Cerebellum (tissue), 4 donors: ENCODE measurements at places on chromosomes 6 and 20. TPM values are rescaled to one million over a fixed set of nuclear protein-coding genes. Genes with fewer than 3 reads are reported as not detected.

- no peak for DNase-seq
These were observed 77.5 kb upstream of the CD83 start for GRCh38 chr6:14040042-14040441.

SNX9 gene
- 13.3 TPM for total RNA-seq

DNA sequence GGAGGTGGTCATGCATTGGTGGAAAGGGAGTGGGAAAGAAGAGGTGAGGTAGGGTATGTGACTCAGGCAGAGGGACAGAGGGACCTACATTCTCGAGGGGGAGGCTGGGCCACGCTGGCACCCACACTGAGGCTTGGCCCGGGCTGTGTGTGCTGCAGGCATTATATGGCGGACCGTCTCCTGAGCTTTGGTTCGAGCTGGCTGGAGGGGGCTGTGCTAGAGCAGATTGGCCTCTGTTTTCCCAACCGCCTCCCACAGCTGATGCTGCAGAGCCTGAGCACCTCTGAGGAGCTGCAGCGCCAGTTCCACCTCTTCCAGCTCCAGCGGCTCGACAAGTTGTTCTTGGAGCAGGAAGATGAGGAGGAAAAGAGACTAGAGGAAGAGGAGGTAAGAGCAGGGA lies 23.4 kb downstream of the DNPH1 start:
- DNase-seq = no peak

GTSF1L gene
- not detected for total RNA-seq

DNA sequence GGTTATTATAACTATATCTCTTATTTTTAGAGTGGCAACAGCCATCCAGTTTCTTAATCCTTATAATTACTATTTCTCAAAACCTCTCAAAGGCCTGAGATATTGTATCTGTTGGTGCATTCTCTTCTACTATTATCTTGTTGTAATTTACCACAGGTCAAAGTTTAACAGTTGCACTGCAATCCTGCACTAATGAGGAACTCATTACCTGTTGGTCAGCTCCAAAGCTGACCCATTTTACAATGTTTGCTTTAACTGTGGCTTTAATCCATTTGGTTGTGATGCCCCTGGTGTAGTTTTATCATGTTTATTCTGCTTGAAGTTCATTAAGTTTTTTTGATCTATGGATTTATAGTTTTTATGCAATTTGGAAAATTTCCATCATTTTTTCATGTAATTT lies 6.3 kb upstream of the ADGB start:
- no peak for DNase-seq

DNA sequence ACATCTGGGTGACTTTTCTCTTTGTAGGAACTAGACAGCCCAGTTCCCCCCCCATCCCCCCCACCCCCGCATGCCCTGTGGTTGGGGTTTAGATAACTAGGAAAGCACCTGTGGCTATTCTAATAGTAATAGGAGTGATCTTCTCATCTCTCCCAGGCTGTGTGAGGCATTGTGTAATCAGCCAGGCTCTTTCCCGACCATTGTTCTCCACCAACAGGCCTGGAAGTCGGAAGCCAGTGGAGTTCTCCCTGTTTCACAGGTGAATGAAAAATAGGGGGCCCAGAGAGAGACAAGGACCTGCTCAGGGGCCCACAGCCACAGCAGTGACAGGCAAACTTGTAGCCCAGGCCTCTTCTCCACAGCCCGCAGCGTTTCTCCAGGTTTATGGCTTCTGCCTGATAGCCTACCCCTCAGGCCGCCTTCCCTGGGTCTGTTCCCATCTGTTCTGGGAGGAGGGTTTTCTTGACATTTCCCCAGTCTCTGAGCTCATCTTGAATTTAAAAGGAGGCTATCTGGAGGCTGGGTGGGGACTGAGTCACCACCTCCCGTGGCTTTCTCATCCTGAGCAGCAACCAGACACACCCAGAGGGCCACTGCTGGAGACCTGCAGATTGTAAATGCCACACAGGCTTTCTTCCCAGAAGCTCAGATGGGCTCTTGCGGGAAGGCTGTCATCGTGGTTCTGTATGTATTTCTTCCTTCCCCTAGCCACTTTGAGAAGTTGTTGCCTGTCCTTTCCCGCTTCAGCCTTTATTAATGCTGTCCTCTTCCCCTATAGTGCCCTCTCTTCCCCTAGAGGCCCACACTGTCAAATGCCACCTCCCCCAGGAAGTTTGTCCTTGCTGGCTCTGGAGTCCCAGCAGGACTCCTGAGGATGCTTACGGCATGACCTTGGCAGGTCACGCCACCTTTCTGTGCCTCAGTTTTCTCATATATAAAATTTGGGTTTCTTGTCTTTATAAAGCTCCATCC lies 75.9 kb upstream of the MYL9 start:
- DNase-seq = no peak

- DNase-seq = no peak
These were observed 7.2 kb downstream of the KIF16B start for GRCh38 chr20:16566080-16566479.

DNA sequence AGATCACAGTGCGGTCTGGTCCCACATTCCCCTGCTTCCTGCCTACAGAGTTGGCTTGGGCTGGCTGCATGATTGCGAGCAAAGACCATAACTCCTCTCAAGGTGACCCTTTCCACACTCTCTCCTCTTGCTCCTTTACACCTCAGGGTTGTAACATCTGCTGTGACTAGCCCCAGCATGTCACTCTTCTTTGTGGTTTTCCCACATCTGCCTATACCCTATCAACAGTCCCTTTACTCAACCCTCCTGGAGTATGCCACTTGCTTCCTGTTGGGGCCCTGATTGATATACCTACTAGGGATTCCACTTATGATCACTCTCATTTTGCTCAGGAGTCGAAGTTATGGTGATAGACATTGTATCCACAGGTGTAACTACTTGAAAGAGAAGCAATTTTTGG lies 58.9 kb upstream of the SGK1 start:
- no peak for DNase-seq

DNA sequence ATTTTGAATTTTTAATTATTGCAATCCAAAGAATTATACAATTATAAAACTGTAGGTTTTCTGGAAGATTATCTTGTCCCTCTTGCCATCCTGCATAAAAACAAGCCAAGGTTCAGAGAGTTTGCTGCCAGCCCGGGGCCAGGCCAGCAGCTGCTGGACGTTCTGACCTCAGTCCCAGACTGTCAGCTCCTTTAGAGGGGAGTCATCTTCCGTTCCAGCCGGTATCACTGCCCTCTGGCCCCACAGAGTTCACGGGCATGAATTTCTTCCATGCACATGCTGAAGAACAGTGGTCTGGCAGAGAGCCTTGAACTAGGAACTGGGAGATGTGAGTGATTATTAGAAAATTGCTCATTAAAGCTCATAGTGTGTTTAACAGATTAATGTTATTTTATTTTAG lies 130.4 kb upstream of the QKI start:
- DNase-seq = no peak

- DNase-seq = no peak
These were observed 261.5 kb downstream of the BMP2 start for GRCh38 chr20:7029019-7029418.

MAS1L gene
- not detected for total RNA-seq

DNA sequence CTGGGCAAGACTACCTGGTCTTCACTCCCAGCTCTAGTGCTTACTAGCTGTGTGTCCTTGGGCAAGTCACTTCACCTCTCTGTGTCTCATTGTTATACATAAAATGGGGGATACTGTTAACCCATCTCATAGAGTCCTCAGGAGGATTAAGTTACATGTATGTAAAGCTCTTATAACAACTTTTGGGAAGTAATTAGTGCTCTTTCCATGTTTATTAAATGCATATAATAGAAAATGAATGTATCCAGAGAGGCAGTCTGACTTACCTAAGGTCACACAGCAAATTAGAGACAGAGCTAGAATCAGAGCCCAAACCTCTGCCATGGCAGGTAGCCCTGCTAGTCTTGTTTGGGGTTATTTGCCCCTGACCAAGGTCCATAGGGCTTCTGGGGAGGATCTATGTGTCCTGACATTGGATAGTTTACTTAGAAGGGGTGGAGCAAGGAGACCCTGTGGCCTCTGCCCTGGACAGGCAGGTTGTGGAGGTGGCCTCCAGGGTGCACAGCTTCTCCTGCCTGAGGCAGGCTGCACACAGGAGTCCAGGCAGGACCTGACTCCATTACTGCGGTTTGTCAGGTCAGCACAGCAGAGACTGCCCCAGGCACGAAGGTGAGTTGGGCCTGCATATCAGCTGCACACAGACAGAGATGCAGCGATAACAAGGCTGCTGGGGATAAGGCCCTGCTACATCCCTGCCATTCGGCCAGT lies 8.4 kb upstream of the MAPK13 start:
- no peak for DNase-seq

GRCh38 chr6:137264311-137265075 lies 45.3 kb upstream of the IFNGR1 start:
- DNase-seq = no peak

GRCh38 chr20:50322703-50323131 lies 132.1 kb downstream of the CEBPB start:
- DNase-seq = no peak

- DNase-seq = peak; percentile 36
These were observed 812 bp upstream of the SMIM13 start for GRCh38 chr6:11092668-11093375.

GRCh38 chr6:53216301-53216700 lies 67.7 kb upstream of the GCM1 start:
- no peak for DNase-seq

DNA sequence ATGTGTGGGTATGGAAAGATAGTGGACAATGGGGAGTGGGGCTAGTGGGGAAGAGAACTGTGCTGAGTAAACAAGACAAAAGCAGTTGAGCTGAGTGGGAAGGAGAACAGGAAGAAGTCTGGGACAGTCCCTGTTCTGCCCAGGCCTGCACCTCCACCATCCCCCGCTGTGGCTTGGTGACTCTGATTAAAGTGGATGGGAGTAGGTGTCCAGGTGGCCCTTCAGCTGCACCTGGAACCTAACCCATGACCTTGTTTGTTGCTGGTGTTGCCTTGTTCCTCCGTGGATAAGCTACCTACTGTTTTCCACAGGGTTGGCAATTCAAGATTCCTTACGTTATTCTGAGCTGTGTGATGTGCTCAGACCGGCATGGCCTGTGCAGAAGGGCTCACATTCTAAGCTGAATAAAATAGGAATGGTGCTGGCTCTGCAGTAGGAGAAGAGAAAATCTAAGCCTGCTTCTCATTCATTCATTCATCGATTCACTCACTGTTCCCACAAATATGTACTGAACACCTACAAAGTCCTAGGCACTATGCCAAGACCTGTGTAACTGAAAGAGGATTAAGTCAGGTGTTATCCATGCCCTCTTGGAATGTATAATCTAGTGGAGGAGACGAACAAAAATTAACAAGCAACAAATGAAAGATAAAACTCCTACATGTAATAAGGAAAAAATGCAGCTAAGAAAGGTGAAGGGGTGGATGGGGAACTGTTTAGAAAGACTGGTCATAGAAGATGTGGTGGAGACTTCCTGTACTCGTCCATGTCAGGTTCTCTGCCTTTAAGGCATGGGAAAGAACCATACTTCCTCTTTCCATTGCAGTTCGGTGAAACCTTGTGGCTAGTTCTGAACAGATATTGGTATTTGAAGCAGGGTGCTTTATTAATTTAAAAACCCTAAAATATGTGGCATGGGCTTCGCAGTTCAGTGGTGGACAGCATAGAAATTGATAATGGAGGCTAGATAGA lies 10.1 kb upstream of the CALHM6 start:
- no peak for DNase-seq

- no peak for DNase-seq
These were observed 1137.7 kb downstream of the EPHA7 start for GRCh38 chr6:92281571-92282076.

DNA sequence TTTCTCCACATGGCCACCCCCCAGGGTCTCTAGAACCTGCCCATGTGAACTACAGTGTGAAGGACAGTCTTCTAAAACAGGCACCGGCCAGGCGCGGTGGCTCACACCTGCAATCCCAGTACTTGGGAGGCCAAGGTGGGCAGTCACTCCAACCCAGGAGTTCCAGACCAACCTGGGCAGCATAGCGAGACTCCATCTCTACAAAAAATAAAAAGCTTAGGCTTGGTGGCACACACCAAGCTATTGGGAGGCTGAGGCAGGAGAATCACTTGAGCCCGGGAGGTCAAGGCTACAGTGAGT lies 13.7 kb downstream of the ACSS1 start:
- DNase-seq = no peak

DNA sequence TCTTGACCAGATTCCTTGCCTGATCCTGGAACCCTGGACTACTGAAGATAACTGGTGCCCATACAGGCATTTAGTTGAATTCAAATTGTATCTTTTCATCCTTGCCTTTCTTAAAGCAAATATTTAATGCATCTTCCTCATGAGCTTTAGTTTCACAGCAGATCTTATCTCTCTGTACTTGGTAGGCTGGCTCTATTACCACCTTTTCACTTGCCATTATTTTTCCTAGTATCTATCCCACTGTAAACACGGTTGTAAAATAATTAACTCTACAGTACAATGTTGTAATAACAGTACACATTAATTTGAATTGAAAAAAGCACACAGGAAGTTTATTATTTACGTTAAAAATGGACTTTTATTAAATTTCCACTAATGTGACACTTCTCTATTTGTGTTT lies 1286.9 kb downstream of the GRIK2 start:
- no peak for DNase-seq

DNA sequence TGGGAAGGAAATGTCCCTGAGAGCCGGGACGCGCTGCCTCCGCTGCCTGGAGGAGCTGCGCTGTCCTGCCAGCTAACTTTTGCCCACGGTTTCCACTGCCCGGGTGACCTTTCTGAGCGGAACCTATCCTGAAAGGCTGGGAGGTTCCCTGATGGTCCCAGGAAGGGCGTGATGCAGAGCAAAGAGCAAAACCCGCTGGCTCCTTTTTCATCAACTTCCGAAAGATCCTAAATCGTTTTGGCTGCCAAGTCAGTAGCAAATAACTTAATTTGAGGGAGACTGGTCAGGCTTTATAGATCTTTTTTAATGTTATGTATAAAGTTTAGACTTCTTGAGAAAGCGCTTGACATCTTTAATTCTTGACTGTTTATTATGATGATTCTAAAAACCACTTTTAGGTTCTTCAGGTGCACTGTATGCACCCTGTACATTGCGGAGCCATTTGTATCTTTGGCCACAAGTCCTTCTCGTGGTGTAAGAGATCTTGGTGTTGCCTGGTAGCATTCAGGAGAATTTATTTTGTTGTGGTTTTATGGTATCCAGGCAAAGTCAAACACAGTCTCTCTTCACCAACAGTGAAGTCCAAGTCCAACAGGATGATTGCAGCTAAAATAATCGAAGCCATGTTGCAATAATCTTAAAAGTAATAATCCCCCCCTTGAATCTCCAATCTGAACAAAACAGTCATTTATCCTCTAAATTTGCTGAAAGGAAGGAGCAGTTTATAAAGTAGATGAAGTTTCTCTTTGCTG lies at the start of gene SYNE1:
Gene SYNE1, minus strand, starts transcription at position 67 of the 752 bp plus-strand sequence. CDS start 9,031 bp downstream, outside the sequence.
- DNase-seq = peak; percentile 38

GRCh38 chr20:7387638-7388193 lies 552.5 kb downstream of the HAO1 start:
- DNase-seq = no peak
